IPS-NIHi11 (cell line): ENCODE measurements at places on chromosomes 3 and 15.

DNA sequence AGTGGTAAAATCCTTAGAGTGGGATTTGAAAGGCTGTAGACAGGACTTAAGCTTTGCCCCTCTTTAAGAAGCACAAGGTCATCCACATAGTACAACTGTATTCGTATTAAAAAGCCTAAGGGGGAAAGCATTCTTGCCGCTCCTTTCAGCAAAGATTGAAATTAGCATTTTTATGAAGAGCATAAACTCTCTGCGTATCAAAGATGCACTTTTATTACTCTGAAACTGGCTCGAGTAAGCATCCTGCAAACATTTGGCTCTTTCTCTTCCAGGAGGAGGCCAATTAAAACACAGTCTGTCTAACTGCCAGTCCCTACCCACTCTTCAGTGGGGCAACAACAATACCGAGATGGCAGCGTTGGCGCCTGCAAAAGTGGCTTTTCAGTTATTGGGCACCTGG lies 192.5 kb upstream of the TPRG1 start:
- DNase-seq = no peak

- DNase-seq = no peak
These were observed 24.9 kb upstream of the MYZAP start for GRCh38 chr15:57566834-57567233.

GRCh38 chr15:41695750-41696436 lies 35.7 kb downstream of the MGA start:
- peak; percentile 13 for DNase-seq

GRCh38 chr3:52552089-52552488 lies 15.7 kb downstream of the UQCC5 start:
- no peak for DNase-seq

GRCh38 chr15:65583701-65584100 lies 27.2 kb downstream of the INTS14 start:
- DNase-seq = no peak

DNA sequence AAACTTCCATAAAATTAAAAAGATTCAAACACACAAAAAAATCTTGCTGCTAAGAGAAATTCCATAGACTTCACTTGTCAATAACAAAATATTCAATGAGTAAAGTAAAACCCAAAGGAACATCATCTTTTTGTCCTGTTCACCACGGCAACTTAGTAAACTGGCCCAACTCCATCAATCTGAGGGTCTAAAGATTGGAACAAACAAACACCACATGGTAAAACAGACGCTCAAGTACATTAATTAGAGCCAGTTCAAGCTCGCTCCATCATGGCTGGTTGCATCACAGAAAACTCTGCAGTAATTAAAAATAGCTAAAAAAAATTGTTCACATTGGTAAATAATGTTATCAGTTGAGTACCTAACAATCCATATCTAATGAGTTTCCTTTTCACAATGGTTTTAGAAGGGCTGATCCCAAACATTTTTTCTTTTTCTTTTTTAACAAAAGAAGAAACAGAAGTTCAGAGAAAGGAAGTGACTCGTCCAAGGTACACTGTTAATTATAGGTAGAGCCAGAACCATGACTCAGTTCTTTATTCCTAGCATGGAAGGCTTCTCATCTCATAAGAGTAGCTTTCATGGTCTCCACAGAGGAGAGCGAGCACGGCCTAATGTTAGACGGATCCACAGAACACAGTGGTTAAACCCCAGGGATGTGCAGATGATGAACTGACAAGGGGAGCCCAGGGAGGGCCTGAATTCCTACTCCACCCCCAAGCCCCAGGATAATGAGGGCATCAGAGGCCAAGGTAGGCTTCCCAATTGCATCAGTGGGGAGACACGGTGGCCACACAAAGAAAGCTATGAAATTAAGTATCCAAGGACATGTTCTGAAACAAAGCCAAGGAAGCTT lies 79.2 kb upstream of the ARHGEF3 start:
- DNase-seq = no peak

DNA sequence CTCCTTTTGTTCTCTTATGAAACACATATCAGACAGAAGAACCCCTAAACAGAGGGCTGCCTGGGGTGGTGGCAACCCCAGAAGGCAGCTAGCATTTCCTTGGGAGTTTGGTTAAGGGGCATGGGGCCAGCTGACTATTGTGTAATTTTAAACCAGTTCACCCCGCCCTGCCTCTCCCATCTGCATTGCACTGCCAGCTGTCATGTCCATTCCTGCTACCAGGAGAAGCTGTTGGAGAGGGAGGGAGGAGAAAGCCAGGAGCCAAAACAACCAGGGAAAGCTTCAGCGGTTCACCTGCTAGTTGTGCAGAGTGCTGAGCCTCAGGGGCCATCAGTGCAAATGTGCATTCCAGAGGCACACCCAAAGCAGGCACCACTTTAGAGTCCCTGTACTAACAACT lies 47.6 kb upstream of the ATP1B3 start:
- DNase-seq = peak; percentile 40

GRCh38 chr3:154584974-154585373 lies 155.0 kb upstream of the GPR149 start:
- no peak for DNase-seq

DNA sequence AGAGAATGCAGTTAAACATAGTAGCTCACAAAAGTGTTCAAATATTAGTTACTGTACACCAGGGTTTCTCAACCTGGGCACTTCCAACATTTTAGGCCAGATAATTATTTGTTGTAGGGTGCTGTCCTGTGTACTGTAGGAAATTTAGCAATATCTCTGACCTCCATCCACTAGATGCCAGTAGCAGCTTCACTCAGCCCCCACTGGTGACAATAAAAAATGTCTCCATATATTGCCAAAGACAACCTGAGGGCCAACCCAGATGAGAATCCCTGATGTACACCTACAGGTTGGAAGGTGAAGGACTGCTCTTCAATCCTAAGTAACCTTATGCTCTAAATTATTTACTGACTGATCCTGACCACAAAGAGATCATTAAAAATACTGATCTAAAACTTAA lies 32.5 kb downstream of the DCUN1D1 start:
- DNase-seq = no peak

GRCh38 chr15:35445891-35446290 lies 100.1 kb downstream of the DPH6 start:
- DNase-seq = no peak

GRCh38 chr15:81071120-81071519 lies 63.0 kb upstream of the CFAP161 start:
- DNase-seq = no peak

DNA sequence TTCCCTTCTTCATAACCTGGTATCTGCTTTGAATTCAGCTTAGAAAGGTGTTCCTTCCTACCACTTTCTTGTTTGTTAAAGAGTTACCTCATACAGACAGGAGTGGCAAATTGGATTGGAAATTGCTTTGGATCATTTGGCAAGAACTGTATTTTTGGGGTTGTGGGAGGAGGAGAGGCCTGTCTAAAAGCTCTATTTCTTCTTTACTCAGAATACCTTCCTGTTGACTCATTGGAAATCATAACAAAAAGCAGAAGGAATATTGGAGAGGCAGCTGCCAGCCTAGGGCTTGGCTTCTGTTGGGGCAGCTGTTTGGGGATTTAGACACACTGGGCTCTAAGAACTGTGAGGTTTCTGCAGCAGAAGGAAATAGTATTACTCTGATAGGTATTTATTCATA lies 14.2 kb downstream of the IQGAP1 start:
- no peak for DNase-seq

DNA sequence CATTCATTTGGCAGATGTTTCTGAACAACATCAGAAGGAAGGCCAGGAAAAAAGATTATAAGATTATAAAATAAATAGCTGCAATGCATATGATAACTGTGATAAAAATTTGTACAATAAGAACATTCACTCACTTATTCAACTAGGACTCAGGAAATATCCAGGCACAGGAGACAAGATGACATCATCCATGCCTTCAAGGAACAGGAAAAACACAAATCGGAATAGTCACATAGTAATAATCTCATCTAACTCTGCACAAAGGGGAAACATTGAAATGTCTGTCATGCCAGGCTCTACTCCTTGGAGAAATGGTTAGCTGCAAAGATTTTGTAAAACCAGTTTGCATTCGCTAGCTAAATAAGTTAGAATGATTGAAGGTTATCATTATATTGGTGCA lies 233.5 kb upstream of the AGTR1 start:
- DNase-seq = no peak

DNA sequence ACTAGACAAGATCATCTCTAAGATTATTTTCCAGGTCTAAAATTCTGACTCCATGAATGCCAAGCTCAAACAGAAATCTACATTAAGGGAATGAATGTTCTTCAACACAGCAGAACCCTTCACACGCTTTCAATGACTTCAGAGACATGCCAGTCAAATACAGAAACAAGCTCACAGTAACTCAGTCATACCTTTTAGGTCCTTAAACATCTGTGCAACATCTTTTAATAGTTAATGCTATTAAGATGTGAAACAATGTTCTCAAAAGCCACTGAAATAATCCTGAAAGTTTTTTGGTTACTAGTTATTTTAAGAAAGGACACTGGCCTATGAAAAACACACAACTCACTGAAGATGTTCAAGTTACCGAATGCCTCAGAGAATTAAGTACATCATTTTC lies 2.5 kb downstream of the DLG1 start:
- DNase-seq = no peak
